ENCODE measurements at places on chromosomes 7 and 10.
A peak's percentile ranks its signal among the peaks of the same experiment; 100 is the strongest.

DNA sequence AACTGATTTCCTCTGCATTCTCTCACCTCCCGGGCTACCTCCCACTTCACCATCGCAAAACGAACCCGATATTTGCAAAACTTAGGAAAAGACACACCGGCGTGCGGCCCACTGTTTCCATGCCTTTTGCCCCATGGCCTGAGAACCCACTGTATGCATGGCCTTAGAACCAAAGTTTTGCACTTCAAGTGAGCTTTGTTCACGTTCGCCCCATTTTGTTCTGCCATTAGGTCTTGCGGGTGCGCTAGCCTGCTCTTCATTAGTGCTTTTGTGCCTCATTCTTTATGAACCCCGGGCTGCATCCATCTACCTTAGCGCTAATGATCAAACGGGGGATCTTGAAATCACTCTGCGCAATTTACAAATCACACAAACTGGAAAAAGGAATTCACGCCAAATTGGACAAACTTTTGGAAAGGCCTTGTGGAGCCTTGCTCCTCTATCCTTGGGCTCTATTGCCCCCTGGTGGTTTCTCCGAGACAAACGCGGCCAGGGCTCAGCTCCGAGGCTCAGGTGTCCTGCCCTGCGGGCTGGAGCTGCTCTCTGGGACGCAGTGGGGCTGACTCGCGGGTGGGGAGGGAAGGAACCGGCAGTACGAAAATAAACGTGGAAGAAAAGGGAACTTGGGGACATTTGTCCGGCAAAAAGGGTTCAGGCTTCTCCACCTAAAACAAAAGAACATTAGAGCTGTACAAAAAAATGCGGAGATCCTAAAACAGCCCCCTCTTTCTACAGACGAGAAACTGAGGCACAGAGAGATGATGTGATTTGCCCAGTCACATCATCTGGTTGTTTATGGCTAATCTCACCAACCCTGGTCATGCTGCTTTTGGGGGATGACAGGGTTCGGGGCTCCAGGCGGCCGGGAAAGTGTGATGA lies 300.4 kb upstream of the NFE2L3 start:
- no peak for DNase-seq

GRCh38 chr10:22651276-22651980 lies 63.0 kb downstream of the PIP4K2A start:
- DNase-seq, result no peak

- no peak for DNase-seq
Observed at GRCh38 chr10:86361156-86362128, 5.2 kb downstream of the GRID1 start.

- no peak for DNase-seq
Observed at GRCh38 chr7:1749864-1750466, 79.9 kb downstream of the ELFN1 start.

DNA sequence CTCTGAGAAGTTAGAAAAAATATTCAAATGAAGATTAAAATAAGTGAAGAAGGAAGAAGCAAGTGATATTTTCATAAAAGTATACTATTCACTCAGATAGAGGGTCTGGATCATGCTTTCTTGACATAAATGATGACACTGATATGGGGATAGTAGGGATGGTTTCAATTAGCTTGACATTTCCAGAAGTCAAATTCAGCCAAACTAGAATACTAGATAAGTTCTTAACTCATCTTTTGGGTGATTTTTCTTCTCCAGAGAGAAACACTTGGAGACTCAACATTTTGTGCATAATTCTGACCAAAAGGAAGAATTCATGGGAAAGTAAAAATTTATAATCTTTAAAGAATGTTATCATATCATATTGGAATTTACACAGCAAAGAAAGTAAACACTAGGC lies 152.0 kb upstream of the LRGUK start:
- peak; percentile 4 for DNase-seq

DNA sequence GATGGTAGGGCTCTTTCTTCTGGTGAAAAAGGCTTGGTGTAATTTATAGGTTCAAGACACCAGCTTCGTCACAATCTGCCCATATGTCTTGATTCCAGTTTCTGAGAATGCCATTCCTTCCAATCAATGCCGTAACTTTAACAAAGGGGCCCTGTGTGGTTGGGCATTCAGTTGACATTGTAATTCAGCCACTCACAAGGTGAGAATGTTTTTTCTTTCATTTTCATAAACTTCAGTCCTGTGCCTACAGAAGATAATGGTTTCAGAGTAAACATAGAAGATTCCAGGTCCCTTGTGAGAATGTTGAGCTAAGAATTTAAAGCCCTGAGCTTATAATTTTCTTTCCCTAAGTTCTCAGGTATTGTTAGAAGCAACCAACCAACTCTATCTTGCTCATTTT lies 67.3 kb upstream of the AASS start:
- no peak for DNase-seq

- DNase-seq, result no peak
Observed at GRCh38 chr7:138248609-138249008, 172.3 kb downstream of the AKR1D1 start.

DNA sequence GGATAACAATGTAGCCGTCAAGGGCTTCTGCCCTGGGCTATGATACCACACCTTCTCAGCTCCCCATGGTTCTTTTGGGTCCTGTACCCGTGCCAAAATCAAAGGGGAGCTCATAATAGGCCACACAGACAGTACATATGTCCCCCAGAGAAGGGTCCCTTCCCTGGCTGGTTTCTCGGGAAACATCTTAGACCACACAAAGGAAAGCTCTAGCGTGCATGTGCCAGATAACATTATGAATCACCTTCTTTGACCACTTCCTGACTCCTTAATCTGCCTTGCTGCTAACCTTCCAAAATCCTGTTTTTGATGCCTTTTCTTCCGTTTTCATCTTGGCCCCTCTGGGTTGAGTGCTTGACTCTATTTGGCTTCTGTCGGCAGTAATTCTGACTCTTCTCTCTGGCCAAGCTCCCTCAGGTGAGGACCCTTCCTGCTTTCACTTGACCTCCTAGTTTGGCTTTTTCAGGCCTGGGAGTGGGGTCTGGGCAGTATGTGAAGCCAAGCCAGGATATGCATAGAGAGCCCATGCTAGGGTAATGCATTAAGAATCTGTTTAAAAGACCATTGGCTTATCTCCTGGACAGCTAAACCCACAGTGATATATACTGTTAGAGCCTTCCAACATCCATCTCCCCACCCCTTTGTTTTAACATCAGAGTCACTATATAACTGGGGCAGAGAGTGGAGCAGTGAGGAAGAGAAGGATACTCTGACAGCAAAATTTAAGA lies 84.8 kb downstream of the ANLN start:
- DNase-seq, result no peak

DNA sequence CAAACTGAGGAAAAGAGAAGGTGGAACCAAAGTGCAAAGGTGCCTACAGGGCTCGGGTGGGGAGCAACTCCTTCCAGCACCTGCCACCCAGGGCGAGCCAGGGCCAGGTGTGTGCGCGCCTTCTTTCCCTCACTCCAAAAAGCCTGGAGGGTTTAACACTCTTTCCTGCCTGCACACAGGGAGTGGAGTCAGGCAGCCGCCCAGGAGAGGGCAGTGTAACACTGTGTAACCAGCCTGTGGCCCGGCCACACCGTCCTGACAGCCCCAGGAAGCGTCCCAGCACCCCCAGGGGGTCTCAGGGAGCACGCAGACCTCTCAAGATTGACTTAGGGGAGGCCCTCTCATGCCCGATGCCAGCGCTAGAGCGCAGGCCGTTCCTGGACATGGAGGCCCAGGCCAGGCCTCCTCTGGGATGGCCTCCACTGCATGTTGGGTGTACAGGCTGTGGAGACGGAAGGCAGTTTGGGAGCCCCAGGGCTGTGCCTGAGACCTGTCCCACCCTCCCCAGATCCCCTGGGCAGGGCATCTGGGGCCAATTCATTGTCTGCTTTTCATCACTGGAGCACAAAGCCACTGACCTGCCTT lies 13.4 kb downstream of the BRI3 start:
- DNase-seq, result no peak

DNA sequence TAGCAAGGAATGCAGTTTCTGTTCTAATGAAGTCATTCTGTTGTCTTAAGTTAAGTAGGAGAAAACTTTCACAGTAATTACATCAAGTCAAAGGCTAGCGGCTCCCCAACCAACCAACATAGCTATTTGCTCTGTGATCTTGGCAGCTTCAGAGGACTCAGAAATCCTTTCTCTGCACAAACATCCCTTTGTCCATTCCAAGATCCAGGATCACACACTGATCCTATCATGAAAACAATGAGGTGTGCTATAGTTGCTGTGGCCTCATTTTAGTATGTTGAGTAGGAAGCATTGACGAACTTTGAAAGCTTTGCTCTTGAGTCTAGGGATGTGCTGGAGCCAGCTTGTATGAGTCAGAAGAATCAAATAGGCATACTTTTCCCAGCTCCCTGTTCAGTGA lies 218.2 kb upstream of the PRSS58 start:
- DNase-seq, result no peak

- DNase-seq, result no peak
Observed at GRCh38 chr10:127860592-127860991, 32.1 kb downstream of the CLRN3 start.

DNA sequence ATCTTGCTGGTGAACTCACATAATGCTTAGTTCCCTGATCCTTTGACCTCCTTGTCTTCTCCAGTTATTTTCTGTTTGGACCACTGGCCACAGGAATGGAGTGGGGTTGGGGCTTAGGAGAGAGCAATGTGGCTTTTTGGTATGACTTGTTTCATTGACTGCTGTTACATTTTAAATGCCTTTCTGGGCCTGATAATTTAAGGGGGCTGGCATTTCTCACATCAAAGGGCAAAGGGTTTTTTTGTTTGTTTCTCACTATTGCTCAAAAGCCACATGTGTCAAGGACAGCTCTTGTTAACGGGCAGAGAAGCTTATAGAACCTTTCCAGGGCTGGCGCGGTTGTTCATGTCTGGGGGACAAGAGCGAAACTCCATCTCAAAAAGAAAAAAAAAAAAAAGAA lies 161.2 kb upstream of the TNRC18 start:
- no peak for DNase-seq

DNA sequence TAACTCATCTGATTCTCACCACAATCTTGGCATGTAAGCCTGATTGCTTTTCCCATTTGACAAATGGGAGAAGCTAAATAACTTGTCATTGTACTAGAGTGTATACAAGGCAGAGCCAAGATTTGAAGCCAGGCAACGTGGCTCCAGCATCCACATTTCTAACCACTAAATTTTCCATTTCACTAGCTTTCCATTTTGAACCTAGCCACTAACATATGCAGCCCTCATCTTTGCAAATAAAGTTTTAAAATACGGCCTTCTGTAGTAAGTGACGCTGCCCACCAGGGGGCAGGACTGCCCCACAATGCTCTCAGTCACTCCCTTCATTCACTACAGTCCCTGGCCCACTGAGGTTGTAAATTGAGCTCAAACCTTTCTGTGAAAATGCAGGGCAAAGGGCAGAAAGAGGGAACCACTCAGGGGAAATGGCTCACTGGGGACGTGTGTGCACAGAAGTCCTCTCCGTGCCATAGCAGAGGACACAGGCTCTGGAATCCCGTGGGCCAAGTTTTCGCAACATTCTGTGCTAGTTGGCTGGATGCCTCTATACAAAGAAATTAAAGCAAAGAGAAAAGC lies 315.7 kb downstream of the TNS3 start:
- DNase-seq, result peak; percentile 32
